ENCODE measurements at places on chromosomes 12 and 14. TPM values are rescaled to one million over a fixed set of nuclear protein-coding genes. Genes with fewer than 3 reads are reported as not detected.

Gene GALNT8
- not detected for total RNA-seq

- peak; percentile 89 for DNase-seq
These were observed 2.2 kb downstream of the CDK2AP1 start for GRCh38 chr12:123269395-123269892.

DNA sequence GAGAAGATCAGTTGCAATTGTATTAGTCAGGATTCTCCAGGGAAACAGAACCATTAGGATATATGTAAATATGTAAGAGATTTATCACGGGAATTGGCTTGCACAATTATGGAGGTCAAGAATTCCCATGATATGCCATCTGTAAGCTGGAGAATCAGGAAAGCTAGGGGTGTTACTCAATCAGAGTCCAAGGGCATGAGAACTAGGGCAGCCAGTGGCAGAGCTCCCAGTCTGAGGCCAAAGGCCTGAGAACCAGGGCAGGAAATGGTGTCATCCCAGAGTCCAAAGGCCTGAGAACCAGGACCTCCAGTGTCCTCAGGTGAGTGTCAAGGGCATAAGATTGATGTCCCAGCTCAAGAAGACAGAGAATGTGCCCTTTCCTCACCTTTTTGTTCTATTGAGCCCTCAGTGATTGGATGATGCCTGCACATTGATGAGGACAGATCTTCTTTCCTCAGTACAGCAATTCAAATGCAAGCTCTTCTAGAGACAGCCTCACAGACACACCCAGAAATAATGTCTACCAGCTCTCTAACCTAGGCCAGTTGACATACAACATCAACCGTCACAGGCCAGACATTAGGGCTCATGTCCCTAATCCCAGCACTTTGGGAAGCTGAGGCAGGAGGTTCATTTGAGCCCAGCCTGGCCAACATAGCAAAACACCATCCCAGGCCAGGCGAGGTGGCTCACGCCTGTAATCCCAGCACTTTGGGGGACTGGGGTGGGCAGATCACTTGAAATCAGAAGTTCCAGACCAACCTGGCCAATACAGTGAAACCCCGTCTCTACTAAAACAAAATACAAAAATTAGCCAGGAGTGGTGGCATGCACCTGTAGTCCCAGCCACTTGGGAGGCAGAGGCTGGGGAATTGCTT is 34.9 kb upstream of the ZNF740 start:
- peak; percentile 68 for DNase-seq

DNA sequence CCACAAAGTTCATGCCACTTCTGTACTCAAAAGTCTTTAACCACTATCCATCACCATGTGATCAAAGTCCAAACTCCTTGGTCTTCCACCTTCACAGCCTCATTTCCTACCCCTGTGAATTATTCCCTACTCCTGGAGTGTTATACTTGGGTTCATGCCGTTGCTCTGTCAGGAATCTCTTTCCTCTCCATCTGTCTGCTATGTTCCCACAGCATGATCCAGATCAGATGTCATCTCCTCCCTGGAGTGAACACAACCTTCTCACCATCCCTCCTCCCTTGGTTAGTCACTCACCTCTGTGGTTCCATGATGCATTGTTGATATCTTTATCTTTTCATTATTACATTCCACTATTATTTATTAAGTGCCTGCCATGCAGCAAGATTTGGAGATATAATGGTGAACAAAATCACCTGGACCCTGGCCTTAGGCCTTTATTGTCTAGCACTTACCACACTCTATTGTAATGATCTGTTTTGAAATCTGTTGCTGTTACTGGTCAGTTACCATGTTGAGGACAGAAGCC is 22.4 kb downstream of the LACRT start:
- DNase-seq: no peak

DNA sequence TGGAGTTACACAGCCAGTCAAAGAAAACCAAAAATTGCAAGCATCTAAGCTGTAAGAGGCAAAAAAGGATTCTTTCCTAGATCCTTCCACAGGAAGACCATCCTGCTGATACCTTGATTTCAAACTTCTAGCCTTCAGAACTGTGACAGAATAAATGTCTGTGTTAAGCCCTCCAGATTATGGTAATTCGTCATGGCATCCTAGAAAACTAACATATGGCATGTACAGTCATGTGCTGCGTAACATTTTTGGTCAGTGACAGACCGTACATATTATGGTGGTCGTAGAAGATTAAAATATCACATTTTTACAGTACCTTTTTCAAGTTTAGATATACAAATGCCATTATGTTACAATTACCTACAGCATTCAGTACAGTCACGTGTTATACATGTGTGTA is 660.9 kb upstream of the LMO3 start:
- DNase-seq: no peak
